NCI-H774 (cell line): ENCODE measurements at places on chromosomes 3 and 15.
A peak's percentile ranks its signal among the peaks of the same experiment; 100 is the strongest.

GRCh38 chr3:11954312-11954934 lies 49.8 kb upstream of the SYN2 start:
- peak; percentile 59 for DNase-seq

GRCh38 chr15:74519311-74519710 lies 21.7 kb upstream of the ARID3B start:
- no peak for DNase-seq

DNA sequence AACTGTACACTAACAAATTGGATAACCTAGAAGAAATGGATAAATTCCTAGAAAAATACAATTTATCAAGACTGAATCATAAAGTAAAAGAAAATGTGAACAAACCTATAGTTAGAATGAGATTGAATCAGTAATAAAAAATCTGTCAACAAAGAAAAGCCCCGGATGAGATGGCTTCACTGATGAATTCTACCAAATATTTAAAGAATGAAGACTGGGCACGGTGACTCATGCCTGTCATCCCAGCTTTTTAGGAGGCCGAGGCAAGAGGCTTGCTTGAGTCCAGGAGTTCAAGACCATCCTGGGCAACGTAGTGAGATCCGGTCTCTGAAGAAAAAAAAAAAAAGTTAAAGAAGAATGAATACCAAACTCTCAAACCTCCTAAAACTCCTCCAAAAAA lies 17.7 kb upstream of the AP4E1 start:
- no peak for DNase-seq

GRCh38 chr3:43854916-43855315 lies 164.2 kb downstream of the ABHD5 start:
- no peak for DNase-seq

DNA sequence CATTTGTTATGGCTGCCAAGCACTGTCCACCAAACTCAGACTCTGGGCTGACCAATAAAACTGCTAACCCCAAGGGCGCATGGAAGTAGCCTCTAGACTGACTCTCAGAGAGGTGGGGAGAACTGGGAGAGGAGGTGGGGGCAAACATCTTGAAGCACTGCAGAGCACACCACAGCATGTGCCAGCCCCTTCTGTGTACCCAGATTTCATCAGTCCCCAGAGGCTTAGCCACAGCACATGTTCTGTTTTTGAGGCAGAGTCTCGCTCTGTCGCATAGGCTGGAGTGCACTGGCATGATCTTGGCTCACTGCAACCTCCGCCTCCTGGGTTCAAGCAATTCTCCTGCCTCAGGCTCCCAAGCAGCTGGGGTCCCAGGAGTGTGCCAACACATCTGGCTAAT lies 119.5 kb upstream of the SPATA12 start:
- no peak for DNase-seq

- DNase-seq, result peak; percentile 57
Observed at GRCh38 chr3:161560008-161560637, 63.5 kb downstream of the OTOL1 start.

GRCh38 chr15:94761574-94761973 lies 530.2 kb downstream of the MCTP2 start:
- DNase-seq, result no peak

DNA sequence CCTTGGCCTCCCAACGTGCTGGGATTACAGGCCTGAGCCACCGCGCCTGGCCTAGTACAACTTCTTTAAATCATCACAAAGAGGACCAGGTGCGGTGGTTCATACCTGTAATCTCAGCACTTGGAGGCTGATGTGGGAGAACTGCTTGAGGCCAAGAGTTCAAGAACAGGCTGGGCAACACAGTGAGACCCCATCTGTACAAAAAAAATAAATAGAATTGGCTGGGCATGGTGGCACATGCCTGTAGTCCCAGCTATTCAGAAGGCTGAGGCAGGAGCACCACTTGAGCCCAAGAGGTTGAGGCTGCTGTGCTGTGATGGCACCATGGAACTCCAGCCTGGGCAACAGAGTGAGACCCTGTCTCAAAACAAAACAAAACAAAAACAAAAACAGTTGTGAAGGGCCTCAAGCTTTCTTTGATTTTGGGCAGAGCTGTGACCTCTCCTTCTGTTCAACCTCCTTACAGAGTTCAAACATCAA lies 5.9 kb downstream of the RMDN3 start:
- no peak for DNase-seq

DNA sequence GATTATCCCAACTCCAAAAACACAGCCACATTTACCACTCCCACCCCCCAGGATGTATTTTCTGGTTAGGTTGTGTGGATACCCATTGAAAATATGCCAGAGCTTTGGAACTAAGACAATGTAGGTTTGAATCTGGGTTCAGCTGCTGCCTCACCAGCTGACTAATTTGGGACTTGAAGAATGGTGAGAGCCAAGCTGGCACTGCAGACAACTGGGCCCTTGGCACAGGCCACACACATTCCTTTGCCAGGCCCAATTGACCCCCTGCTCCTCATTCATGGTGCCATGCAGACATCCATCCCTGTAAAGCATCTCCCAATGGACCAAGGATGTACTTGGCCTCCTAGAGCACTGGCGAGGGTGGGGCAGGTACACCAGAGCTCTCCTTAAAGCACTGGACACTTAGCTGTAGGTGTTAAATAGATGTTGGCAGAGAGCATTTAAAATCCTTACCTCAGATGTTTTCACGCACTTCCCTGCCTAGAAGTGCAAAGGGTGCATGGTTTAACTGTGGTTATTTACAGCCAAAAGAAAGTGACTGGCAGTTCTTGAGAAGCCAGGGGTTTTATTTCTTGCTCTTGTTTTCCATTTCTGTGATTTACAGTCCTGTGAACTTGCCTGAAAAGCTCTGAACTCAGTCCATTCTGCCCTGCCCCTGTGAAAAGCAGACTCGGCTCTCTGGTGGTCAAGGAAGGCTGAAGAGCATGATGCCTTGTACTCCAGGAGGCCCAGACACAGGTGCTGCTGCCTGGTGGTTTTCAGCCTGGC lies 138.5 kb downstream of the CLSTN2 start:
- DNase-seq, result no peak

GRCh38 chr3:141246958-141247301 lies 15.3 kb downstream of the PXYLP1 start:
- DNase-seq, result no peak

DNA sequence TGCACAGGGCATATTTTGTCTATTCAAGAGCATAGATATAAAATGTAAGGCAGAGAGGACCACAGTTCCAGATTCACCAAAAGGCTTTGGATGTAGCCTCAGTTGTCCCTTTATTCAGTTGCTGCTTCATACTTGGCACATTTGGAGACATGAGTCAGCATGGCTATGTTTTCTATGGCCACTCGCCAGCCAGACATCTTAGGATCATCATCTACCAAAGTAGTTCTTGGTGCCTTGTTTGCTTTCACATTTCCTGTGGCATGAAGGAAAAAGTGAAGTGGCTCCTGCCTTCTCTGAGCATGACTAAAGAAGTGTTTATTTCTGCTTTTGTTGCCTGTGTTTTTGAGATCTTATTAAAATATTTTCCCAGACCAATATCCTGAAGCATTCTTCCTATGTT lies 7.2 kb downstream of the SUSD5 start:
- no peak for DNase-seq

- no peak for DNase-seq
Observed at GRCh38 chr15:73156431-73157191, 104.3 kb downstream of the NEO1 start.

DNA sequence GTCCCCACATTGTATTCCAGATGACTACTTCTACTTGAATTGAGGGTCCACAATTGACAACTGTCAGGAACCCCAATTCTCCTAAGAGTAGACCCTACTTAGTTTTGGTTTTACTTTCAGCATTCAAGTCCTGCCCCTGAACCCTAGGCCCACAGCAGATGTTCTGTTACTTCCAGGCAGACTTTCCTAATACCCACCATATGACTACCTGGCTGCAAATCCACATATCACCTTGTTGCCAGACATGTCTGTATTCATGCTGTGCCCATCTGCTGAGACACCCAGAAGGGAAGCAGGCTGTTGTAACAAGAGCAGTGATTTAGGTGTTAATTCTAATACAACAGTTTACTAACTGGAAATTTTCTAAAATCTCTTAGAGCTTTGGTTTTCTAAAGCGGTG lies 235.1 kb upstream of the CCDC54 start:
- DNase-seq, result no peak

DNA sequence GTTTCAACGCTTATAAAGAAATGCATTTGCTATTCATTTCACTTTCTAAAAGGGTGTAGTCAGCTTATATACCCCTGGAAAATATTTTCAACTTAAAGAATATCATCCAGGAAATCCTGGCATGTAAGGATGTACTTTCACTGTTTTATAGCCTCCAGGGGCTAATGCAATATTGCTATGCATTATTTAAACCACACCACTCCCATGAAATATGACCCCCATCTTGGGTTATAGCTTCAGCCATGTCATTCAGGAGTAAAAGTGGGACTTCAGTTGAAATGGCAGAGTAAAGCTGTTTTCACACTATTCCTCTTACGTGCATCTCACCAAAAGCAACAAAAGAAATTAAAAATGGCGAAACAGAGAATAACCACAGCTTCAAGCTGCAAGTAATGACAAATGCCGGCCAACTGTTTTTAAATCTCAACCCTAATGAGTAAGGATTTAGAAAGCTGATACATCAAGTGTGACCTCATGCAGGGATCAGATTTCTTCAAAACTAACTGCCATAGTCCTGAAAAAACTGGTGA lies 84.5 kb downstream of the COL6A6 start:
- DNase-seq, result no peak

DNA sequence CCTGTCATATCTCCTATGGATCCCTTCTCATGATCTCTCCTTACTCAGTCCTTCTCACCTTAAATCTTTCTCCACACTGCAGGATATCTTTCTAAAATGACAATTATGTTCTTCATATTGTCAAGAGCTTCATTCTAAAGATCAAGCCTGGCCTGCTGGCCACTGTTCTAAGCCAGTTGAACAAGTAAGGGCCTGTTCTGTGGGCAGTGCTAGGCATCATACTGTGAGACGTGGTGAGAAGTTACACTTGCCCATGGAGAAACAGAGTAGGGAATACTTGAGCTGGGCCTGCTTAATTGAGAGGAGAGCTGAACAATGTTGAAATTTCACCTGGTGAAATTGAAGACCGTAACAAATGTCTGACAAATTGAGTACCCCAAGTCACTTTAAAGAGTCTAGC lies 184.1 kb upstream of the RASGRP1 start:
- DNase-seq, result no peak

GRCh38 chr15:97144377-97144711 lies 813.8 kb downstream of the NR2F2 start:
- no peak for DNase-seq
